ENCODE measurements at places on chromosomes 16 and 17.

DNA sequence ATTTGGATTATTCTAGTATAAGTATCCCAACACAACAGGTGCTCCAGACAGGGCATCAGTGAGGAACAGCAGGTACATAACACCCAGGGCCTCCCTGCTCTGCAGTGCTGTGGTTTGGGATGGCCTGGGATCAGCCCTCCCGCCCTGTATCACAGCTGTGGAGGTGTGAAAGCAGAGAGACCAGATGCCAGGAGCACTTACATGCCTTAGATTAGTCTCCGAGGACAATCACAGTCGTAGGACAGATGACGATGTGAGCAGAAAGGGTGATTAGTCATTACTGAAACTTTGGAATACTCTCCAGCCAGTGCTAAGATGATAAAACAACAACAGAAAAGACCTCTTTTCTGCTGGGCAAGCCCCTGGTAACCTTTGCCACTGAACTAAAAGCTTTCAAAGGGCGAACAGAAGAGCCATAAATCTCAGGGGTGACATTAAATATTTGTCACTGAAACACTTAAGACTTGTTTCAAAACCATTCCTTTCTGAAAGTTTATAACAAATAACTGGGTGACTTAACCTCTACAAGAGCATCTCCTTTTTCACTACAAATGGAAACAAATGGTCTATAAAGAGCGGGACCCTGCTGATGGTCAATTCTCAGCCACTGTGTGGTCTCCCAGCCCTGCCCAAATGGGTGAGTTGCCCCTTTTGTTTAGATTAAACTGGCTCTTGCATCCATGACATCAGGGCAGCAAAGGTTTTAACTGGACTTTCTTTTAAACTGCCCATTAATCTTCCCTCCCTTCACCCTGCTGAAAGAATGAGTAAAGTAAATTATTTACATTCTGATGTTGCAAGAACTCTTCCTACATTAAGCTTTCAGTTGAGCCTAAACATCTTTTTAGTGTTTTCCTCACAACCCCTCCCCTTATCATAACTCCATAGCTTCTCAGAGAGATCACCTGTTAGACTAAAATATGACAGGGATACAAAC is 183.1 kb upstream of the COX10 start:
- DNase-seq, result no peak

- no peak for DNase-seq
These were observed 22.8 kb downstream of the PGS1 start for GRCh38 chr17:78401246-78401645.

DNA sequence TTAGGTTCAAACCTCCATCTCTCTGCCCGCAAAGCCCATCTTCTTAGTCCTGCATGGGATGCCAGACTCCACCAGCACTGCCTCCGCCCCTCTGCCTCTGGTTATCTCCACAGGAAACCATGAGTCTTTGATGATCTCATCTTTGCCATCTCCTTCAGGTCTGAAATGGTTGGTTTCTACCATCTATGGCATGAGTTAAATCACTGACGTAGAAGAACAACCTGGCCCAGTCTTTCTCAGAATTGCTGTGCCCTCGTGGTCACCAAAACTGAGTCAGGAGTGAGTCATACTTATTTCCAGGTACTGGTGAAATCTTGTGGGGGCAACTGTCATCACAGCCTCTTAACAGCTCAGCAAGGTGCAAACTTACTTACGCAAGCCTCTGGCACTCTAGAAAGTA is 468.7 kb upstream of the C16orf82 start:
- no peak for DNase-seq

DNA sequence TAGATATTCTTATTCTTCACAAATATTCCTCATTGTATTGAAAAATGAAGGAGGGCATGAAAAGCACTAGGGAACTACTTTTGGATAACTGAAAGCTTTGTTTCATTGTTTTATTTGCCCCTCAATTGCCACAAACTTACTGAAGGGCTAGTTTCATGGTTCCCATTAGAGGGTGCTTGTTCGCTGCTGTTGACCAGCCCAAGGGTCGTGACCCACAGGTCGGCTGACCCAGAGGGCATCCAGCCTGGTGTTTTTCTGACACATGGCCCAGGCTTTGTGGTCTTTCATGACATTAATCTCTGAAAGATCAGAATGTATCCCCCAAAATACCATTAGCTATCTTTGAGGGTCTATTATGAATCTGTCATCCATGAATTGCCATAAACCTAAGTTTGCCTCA is 30.0 kb downstream of the DGKE start:
- no peak for DNase-seq

- no peak for DNase-seq
These were observed 301.9 kb upstream of the KCNJ16 start for GRCh38 chr17:69773081-69773480.

DNA sequence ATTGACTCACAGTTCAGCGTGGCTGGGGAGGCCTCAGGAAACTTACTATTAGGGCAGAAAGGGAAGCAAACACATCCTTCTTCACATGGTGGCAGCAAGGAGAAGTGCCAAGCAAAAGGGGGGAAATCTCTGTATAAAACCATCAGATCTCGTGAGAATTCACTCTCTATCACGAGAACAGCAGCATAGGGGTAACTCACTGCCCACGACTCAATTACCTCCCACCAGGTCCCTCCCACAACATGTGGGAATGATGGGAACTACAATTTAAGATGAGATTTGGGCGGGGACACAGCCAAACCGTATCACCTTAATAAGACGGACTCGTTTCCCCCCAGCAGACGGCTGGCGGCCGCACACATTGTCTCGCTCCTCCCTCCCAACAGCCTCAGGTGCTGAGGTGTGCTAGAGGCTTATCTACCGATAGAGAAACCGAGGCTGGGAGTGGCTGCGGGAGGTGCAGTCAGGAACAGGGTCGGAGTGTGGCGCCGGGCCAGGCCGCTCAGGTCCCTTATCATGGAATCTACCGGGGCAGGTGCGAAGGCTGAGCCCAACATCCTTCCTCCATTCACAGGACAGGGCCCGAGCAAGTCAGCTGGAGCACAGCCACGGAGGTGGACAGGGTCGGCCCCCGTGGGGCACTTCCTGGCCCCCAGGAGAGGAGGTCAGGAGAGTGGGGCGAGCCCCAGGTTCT is 4.9 kb upstream of the ZG16B start:
- no peak for DNase-seq

DNA sequence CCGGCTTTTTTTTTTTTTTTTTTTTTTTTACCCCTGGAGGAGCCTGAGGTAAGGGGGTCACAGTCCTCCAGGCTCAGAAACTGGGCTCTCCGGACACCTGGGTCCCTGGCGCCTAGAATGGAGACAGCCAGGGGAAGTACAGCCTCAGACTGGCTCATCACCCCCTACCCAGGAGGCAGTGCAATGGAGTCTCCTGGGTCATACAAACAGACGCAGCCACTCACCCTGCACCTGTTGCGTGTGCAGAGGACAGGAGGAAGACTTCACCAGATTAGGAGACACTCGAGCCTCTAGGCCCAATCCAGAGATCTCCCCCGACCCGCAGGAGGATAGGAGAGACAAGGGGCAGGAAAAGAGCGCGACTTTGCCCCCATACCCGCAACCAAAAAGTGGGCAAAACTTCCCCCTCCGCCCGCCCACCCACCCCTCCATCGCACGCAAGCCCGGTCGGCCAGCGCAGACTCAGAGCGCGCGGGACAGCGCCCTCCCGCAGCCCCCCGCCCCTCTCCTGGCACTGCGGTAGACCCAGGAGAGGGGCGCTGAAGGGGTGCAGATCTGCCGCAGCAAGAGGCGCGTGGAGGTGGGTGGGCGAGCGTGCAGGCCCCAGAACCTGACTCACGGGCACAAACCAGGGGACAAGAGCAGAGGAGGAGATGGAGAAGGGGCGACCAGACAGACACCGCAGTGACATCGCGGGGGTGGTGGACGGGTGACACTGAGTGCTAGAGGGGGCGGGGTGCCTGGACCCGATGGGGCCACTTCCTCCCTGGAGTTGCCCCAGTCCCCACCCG is 900 bp downstream of the HAP1 start:
- no peak for DNase-seq

DNA sequence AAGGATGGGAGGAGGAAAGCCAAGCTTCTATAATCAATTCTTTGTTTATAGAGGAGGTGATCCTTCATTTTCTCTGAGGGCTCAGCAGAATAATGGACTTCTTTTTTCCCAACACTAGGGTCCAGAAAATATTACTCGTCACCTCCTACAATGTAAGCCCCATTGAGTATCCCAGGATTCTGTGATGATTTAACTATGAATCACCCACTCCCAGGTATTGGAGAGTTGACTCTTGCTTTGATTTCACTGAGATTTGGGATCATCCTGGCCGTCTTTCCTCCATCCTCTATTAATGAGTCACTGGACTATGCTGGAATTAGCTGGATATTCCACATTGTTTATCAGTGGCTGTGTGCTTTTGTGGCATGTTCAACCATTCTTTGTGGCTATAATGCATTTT is 452.0 kb downstream of the NPIPA7 start:
- no peak for DNase-seq

- no peak for DNase-seq
These were observed 252.4 kb downstream of the NTN1 start for GRCh38 chr17:9273428-9274391.

DNA sequence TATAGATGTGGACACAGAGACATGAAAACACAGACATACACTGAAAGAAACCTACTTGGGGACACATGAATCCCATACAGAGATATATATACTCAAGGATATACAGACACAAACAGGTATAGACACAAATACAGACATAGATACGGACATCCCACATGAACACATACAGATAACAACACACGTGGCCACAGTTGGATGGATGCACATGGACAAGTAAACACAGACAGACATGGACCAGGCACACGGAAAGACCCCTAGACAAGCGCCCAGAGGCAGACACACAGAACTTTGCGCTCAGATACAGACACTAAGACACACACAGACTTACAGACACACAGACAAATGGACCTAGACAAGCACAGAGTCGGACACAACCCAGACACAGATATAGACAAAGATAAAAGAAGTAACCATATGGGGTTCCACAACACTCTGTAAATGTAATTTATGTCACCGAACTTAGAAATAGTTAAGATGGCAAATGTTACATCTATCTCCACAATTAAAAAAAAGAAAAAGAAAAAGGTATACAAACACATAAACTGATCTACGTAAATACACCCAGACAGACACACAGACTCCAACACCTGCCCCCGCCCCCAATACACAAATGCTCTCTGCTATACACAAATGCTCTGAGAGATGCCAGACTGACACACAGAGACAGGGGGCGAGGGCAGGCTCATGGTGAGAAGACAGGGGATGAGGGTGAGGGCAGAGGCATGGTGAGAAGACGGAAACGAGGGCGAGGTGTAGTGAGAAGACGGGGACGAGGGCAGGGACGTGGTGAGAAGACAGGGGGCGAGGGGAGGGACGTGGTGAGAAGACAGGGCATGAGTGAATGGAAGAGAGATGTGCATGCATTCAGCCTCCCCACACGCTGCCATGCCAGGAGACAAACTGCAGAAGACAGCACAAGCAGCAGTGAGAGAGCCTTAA is 118.3 kb downstream of the SMG6 start:
- DNase-seq, result no peak

DNA sequence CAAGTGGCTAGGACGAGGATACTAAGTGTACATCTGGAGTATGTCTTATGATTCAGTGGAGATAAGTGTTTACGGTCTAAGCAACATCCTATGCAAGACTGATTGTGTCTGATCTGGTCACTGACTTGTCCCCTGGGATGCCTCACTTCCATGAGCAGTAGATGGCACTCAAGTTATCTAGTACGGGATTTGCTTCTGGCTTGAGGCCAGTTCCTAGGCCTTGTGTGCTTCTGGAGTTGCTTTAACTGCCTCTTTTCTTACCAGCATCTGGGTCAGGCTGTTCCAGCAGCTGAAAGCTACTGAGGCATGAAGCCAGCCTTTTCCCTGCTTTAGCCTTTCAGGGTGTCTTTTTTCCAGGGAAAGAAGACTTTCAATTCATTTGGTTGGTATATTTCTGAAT is 23.0 kb downstream of the SUPT6H start:
- no peak for DNase-seq

GRCh38 chr17:67525239-67526135 is 148.4 kb downstream of the PITPNC1 start:
- DNase-seq, result no peak

DNA sequence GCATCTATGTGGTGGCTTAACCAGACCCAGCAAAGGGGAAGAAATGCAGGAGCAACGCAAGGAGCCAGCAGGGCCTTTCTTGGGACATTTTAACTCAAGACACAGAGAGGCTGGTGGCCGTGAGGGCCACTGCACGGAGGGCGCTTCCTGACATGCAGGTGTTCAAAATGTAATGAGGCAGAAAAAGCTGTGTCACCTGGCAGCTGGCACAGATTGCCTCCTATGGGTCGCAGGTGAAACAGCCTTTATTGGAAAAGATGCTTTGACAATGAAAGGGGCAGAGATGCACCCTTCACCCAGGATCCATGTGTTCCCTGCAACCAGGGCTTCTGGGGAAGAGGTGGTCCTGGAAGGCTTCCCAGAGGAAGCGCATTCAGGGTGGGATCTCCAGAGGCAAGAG is 219.3 kb downstream of the XYLT1 start:
- DNase-seq, result no peak

All from HS-5 (cell line).